ENCODE measurements at places on chromosomes 1 and 21.

- no peak for DNase-seq
Measured at GRCh38 chr1:92030656-92031107, 897 bp downstream of the EPHX4 start.

DNA sequence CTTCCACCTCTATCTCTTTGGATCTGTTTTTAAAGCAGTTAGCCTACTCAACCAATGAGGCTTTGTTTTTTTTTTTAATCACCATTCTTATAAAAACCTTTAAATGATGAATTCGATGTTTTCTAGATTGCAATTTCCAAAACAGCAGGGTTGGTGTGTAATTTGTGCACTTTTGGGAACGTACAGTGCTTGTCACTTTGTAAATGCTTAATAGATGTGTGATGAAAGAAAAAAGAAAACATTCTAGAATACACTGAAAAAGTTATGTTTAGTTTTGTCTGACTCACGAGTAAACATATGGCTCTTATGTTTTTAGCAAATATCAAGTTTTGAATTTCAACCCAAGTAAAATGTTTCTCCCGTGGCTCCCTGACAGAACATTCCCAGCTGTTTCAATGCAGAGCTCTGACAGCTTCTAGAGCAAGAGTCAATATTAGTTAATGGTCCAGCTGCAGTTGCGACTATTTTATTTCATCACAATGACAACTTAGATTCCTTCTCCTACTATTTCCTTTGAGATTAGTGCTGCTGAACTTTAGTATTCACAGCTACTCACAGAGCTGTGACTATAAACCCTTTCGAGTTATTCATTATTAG is 362.5 kb upstream of the ADAMTS5 start:
- no peak for DNase-seq

DNA sequence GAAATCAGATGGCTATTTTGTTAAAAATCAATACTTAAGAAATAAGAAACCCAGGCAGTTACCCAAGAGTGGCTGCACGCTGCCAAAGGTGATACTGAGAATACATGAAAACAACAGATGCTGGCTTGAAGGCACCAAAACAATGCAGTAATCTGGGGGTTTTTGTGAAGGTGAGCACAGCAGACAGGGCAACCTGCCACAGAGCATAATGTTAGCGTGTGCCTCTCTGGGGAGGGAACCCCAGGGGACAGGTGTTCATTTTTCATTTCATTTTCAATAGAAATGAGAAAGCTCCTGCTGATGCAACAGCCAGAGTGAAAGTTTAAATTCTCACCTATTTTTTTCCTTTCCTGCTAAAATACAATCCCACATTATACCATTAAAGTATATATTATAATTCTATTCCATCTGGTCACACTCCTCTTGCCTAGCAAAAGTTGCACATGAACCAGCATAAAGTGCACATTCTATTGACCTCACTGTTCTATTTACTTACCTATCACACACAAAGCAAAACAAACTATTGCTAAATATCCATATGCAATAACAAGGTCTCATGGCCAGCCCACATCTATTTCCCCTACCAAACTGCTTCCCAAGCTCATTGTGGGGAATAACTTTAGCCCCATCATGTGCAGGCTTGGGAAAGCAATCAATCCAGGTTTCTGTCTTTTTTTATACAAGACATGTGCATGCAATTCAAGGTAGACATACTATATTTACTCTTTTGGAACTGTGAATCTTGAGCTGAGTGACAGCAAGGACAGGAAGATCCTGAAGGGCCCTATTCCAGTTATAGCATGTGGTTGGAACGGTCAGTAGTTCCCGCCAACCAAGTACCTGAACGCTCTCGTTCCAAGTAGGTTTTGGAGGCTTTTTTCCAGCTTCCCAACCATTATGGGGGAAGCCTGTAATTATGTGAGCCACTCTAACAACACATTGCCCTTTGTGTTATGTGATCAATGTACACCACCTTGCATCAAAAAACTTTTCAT is 173.6 kb downstream of the RERE start:
- no peak for DNase-seq

DNA sequence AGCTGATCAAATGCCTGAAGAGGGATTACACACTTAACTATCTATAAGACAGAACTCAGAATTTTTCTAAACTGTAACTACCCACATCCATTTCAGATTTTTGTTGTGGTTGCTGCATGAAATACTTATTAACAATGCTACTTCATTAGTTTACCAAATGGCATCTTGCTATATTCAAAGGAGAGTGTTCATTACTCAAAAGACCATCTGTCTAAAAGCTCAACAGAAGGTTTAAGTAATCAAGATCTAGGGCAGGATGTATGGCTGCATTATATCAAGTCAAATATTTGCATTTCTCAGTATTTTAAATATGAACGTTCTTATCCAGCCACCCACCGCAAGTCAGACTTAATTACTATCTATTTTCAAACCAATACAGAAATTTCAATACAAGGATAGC is 79.9 kb downstream of the SIPA1L2 start:
- no peak for DNase-seq

DNA sequence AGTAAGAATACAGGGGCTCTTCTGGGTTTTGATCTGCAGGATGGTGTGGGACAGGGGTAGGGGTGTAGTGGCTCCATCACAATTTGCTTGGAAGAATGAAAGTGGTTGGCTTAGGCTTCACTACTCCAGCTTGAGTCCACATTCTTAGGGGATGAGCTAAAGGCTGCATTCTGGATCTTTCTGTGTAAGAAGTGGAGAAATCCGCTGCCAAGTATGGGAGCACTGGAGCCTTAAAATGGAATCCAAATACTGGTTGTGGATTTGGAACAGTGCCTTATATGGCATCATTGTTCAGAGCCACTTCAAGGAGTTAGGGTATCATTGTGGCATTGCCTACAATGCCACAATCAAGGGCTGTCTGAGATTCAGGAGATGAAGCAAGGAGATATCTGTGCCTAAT is 187.1 kb downstream of the LMO4 start:
- DNase-seq, result no peak

- no peak for DNase-seq
Measured at GRCh38 chr1:116455509-116455908, 82.5 kb downstream of the ATP1A1 start.

- no peak for DNase-seq
Measured at GRCh38 chr1:76161451-76161850, 86.9 kb downstream of the ST6GALNAC3 start.

DNA sequence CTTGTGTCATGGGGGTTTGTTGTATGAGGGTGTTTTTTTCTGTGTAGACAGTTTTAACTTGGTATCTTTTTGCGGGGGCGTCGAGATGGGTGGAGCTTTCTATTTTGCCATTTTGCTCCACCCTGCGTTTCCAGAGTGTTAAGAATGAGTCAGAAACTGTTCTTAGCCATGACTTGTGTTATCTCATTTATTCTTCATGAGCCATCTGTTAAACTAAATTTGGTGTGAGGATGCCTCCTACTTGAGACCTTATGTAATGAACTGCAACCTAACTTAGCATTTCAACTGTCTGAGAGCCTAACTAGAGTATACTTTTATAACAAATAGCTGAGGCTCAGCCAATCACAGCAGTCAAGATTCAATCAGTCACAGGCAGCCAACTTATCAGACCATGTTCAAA is 1873.5 kb downstream of the NCAM2 start:
- DNase-seq, result no peak

GRCh38 chr1:51284487-51284954 is 45.8 kb downstream of the TTC39A start:
- no peak for DNase-seq

GRCh38 chr1:115495625-115496024 is 146.1 kb upstream of the VANGL1 start:
- DNase-seq, result no peak

All from esophagus squamous epithelium (tissue), 5 donors.